GDM1 (cell line): ENCODE measurements at places on chromosomes 16 and 17.

DNA sequence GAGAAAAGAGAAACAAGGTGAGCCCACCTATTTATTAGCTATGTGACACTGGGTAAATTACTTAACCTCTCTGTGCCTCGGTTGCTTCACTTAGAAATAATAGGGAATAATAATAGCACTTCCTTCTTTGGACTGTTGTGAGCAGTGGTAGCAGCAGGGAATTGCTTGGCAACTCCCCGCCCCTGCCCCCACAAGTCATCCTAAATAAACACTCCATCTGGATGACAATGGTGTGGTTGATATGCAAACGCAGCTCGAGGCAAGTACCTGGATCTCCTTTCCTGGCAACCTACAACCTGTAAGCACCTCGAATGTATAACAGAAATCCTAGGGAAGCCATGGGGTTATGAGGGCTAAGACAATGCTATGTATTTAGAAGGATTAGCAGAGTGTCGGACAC, 9.1 kb downstream of the TEKT3 start:
- no peak for DNase-seq

DNA sequence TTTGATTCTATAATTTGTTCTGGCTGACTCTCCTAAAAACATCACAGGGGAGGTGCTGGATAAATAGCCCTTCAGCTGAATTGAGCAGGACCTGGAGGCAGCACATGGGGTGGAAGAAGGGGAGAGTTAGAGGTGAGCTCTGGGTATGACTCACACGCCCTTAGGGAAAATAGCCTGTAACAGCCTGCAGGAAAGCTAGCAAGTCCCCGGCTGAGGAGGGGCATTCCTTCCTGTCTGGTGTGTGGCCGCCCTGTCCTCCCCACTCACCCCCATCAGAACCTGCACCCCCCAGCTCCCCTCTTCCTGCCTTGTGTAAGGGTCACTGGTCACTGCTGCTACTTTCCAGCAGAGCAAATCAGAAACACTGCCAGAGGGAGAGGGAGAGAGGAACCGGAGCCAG, 187.4 kb downstream of the C16orf95 start:
- no peak for DNase-seq

- DNase-seq: no peak
Measured at GRCh38 chr16:11327277-11328171, 17.7 kb upstream of the RMI2 start.

GRCh38 chr17:80762076-80762475, 217.4 kb downstream of the RPTOR start:
- DNase-seq: no peak

- DNase-seq: no peak
Measured at GRCh38 chr17:1735418-1735817, 7.3 kb upstream of the SERPINF2 start.

GRCh38 chr17:77656054-77656453, 302.4 kb upstream of the TNRC6C start:
- no peak for DNase-seq

DNA sequence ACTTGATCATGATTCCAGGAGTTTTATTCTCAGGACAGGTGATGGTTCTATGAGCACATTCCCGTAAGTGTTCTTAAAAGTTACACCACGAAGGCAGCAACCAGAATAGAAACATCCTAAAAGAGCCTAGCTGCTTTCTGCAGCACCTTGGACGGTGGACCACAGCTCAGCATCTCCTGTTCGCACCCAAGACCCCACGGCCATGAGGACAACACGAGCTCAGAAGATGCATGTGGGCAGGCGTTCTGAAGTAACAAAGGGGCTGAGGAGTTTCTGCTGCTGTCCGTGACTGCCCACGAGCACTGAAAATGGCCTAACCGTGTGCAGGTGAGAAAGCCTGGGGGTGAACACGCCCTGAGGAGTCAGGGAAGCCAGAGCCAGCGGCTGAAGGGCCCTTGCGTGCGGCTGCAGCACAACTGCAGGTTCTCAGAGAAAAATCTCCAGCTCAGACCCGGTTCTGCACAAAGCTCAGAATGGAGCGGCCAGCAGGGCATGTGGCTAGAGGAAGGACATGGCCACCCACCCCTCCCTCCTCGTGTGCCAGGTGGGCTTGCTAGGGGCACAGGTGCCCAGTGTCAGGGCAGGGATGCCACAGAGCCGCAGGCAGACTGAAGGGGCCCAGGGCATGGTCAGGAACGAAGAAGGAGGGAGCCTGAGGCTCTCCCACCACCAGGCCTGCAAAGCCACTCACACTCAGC, 10.8 kb upstream of the C16orf95 start:
- DNase-seq: no peak

- no peak for DNase-seq
Measured at GRCh38 chr16:1073566-1074378, 1.2 kb downstream of the SSTR5 start.
